ENCODE measurements at places on chromosomes 16 and 17. TPM values are rescaled to one million over a fixed set of nuclear protein-coding genes. Genes with fewer than 3 reads are reported as not detected.
A peak's percentile ranks its signal among the peaks of the same experiment; 100 is the strongest.

- DNase-seq: no peak
Observed at GRCh38 chr16:4393240-4393600, 21.6 kb downstream of the VASN start.

- DNase-seq: peak; percentile 26
Observed at GRCh38 chr16:23408242-23408822, 44.7 kb downstream of the COG7 start.

DNA sequence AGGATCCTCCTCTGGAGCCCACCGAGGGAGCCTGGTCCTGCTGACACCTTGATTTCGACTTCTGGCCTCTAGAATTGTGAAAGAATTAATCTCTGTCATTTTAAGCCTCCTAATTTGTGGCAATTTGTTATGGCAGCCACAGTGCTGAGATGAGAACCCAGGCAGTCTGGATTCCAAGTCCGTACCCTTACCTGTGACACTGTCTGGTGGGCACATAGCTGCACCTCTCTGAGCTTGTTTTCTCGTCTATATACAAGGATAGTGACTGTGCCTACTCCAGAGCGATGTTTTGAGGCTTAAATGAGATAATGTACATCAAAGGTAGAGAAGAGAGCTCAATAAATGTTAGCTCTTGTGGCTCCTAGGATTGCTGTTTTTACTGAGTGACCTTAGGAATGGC, 128.4 kb upstream of the MPHOSPH6 start:
- DNase-seq: no peak

The MILR1 gene
- 2.1 TPM for total RNA-seq
